ENCODE measurements at places on chromosomes 16 and 17.
A peak's percentile ranks its signal among the peaks of the same experiment; 100 is the strongest.

GRCh38 chr16:79042886-79043285 lies 557.7 kb downstream of the MAF start:
- DNase-seq = no peak

DNA sequence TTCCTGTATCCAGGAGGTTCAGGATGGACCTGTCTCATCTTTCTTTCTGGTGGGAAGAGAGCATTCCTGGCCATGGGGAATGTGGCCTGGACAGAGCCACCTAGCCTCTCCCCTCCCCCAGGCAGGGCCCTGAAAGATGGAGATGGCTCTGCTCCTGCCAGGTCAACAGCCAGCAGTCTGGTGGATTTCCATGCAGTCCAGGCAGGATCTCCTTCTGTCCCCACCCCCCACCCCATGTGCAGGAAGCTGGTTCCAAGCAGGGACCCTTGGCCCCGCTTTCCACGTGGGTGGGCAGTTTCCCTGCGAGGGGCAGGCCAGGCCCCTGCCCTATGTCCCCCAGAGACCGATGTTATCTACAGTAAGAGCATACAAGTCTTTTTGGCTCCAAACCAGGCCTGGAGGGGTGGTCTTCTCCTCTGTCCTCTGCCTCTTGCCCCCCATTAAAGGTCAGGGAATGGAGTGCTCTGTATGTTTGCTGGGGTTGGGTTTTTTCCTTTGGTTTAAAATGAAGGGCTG lies 240.5 kb downstream of the SEC14L1 start:
- no peak for DNase-seq

DNA sequence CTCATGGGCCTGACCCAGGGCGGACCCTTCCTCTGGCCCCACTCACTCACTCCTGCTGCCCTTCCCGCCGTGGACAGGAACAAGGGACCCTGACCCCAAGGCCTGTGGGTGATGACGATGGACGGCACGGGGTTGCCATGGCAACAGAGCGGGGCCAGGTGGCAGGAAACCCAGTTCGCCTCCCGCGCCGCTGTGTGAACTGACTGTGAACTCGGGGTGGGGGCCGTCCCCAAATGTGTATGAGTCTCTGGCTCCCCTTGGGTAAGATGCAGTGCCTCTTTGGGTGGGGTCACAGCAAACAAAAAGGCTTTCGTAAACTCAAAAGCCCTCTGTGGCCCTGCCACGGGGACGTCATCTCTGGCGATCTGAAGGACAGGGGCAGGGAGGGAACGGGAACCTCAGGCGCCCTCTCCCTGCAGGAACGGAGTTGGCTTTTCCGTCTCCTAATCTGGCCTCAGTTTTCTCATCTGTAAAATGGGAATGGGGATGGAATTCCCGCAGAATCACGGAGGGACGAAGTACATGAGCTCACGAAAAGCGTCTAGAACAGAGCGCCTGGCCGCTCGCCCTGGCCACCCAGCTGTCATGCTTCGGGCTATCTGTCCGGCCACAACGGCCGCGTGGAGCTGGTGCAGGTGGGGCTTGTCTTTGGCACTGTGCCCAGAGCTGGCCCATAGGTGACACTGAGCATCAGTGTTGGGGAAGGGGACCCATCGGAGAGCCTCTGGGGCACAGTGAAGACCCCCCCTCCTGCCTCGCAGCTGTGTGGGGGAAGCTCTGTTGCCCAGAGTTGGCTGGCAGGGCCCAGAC lies 44.9 kb upstream of the PABPN1L start:
- DNase-seq = no peak

GRCh38 chr17:77543801-77544200 lies 403.0 kb downstream of the SEC14L1 start:
- DNase-seq = no peak

- no peak for DNase-seq
These were observed 18.7 kb downstream of the RAB40B start for GRCh38 chr17:82679586-82680465.

DNA sequence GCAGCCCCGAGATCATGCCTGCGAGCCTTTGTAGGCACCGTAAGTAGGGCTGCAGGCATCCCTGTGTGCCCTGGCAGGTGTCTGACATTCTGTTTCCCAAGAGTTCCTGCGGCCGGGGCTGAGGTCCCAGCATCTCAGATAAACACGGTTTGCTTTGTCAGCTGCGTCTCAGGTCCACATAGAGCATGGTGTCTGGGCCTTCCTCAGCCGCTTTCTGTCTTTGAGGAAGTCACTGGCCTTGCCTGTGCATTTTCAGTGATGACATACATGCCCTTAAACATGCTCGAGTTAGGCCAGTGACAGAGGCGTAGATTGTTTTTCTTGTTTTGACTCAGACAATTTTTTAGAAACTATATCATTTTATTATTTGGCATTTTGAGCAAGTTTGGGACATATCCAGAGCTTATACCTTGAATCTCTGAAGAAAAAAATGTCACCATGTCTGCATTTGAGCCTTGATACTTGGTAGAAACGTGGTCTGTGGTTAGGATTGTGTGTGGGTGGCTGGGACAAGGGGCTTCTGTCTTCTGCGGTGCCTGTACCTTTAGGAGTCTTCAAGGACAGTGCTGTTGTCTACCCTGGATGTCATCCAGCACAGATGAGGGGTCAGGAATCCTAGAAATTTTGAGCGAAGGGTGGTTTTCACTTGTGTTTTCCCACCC lies 105.8 kb downstream of the SNX29 start:
- no peak for DNase-seq

DNA sequence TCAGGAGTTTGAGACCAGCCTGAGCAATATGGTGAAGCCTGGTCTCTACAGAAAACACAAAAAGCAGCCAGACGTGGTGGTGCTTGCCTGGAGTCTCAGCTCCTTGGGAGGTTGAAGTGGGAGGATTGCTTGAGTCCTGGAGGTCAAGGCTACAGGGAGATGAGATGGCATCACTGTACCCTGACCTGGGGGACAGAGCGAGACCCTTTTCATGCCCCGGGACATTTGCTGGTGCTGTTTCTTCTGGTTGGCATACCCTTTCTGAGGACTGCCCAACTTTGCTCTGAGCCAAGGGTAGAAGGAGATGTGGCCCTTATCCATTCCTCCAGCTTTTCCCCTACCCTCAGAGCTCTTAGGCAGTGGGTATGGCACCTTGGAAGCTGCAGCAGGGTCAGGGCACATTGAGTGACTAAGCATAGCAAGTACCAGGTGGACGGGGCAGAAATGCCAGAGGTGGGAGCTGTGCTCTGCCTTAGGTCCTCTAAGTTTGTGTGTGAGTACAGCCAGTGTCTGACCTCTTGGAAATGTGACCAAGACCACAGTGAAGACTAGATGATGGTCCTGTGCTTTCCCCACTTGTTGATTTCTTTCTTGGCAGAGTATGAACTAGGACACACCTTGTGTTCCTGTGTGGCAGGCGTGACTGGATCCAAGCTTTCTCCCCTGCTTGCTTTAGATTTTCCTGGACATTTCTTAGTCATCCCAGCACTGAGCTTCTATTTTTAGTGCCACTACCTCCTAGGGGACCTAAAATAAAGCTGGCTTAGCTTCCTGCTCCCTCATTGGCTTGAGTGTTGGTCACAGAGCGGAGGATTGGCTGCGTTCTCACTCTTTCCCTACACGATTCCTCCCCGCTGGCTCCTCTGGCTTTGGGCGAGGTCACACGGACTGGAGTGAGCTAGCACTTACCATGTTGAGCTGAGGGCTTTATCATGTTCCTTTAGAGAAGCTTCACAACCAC lies 9.9 kb upstream of the EDC4 start:
- DNase-seq = peak; percentile 60

- peak; percentile 46 for DNase-seq
These were observed 325.5 kb downstream of the C16orf95 start for GRCh38 chr16:86991679-86992078.

DNA sequence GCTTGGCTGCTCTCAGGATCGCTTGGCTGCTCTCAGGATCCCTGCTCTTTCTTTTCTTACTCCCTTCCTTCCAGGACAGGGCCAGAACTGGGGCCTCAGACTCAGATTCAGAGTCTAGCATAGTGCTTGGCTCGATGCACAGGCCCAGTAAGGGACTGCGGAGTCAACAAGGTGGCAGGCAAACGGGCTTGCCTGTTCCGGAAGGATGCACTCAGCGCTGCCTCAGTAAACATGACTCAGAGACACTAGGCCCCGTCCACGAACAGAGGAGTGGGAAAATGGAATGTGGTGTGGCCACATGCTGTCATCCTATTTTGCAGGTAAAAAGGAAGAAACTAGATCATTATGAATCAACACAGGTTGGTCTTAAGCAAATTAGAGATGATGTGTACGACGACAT lies 9.8 kb downstream of the SPHK1 start:
- no peak for DNase-seq

DNA sequence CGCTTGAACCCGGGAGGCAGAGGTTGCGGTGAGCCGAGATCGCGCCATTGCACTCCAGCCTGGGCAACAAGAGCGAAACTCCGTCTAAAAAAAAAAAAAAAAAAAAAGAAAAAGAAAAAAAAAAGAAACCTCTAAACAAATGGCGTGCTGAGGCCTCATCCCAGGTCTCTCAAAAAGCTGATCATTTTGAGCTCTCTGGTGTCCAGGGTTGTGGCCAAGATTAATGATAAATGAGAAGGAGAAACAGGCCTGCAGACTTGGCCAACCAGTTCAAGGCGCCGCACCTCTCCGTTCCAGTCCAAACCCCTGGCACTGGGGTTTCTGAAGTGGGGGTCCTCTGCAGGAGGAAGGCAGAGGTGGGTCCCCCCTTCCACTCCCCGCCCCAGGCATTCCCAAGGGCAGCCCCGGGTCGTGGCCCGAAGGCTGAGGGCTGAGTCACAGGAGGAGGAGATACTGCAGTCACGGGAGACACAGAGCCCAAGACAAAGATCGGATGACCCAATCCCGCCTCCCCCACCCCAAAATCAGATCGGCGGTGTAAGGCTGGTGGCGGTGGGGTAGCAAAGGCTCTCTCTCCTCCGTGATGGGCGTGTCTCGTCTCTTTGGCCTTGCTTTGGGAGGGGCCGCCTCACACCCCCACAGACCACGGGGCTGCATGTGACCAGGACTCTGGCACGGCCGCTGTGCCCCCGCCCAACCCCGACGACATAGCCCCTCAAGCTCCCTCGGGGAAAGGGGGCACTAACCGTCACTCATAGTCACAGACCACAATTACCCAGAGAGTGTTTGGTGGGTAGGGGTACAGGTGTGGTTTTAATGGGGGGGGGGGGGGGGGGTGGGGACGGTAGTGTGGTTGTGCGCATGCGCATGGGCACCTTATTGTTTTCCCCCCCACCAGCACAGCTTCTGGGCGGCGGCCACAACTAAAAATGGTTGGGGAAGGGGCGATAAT lies 1.1 kb downstream of the VAT1 start:
- peak; percentile 45 for DNase-seq

GRCh38 chr16:31177136-31177535 lies 2.8 kb upstream of the FUS start:
- DNase-seq = peak; percentile 57

GRCh38 chr16:557463-558297 lies 2.5 kb upstream of the PRR35 start:
- DNase-seq = no peak

DNA sequence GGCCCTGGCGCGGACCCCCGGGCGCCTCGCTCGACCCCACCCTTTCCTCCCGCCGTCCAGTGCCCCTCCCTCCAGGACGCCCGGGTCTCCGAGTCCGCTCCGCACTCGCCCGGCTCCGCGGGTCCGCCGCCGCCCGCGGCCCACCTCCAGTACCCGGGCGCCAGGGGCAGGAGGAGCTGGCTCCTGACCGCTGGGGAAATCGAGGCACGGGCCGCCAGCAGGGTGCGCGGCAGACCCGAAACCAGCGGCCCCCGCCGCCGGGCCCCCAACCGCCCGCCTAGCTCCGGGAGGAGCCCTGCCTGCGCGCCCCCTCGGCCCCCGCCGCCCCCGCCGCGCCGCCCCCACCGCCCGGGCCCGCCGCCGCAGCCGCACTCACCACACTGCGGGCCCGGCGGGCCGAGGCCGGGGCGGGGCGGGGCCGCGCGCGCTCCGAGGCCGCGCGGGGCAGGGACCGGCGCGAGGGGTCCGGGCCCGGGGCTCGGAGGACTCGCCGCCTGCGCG lies 333 bp downstream of the MAFG start:
- no peak for DNase-seq

- DNase-seq = no peak
These were observed 153.0 kb downstream of the NTN1 start for GRCh38 chr17:9174312-9174711.

DNA sequence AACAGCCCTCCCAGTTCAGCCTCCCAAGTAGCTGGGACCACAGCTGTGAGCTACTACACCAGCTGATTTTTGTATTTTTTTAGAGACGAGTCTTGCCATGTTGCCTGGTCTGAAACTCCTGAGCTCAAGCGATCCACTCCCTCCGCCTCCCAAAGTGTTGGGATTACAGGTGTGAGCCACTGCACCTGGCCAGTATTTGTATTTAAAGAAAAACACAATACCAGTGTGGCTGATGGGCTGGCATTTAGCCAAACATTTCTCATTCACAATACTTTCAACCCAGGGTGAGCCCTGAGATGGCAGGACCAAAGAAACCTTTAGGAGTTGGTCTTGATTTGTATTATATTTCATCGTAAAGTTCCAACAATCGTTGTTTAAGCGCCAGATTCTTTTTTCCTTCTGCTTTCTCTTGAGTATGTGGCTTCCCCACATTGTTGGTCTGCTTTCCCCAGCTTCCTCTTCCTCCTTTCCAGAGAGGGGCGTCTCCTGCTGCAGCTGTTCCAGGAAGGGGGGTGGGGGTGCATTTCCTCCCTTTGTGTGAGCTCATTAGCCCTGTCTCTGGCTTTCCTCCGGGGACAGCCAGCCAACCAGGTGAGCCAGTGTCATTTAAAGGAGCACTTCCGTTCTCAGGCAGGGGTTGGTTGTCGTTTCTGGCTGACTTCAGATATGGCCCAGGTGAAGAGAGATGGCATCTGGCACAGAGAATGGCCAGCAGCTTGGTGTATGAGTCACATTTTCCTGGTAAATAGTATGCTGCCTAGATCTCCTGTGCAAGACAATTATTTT lies 79.9 kb downstream of the GPRC5B start:
- DNase-seq = no peak
